ENCODE measurements at places on chromosomes 3 and 15.

GRCh38 chr15:93235926-93236780, 147.1 kb upstream of the RGMA start:
- no peak for DNase-seq

DNA sequence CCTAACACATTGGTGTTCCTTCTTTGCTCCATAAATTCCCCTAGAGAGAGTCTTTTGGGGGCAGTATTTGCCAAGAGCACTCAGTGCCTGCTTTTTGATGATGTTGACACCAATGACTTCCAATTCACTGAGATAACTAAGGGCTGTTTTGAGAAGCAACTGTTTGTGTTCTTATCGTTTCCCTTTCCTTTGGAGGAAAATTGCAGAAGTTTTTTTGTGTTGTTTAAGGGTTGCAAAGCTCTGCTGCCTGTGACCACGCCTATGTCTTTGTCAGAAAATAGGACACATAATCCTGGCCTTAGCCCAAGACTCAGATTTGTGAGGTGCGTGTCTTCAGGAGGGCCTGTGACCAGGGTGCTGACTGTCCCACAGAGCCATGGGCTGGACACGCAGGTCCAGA, 99.6 kb downstream of the FAM43A start:
- DNase-seq = no peak

DNA sequence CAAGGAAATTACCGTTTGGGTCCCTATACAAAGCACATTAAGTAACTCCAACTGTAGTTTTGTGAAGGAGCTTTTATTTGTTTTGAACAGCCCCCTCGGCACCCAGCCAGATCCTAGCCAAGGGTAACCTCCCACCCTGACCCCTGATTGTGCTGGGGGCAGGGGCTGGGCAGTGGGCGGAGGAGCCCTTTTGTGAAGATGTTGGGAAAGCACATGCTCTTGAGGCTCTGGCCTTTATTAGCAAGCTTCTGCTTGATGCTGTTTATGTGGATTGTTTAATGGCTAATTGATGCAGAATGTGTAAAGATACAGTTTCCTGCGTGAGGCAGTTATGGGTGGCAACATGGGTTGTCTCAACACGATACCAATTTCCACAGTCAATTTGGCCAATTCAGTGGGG, 136.5 kb downstream of the MAP2K5 start:
- peak; percentile 52 for DNase-seq

DNA sequence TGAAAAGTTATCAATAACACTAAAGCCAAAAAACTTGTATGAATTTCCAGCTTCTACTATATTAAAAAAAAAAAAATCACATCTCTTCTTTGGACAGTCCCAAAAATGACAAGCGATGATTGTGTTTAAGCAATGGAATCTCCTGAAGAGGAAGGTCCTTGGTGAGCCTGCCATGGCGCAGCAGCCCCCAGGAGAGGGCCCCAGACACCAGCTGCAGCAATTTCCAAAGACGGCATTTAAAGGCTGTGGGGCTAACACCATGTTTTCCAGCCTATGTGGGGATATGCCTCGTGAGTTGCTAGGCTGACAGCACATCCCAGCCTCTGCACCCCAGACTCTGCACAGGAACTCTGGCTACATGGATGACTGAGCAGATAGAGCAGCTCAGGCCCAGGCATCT, 14.7 kb downstream of the SKIC8 start:
- no peak for DNase-seq

GRCh38 chr3:18351823-18352744, 73.1 kb downstream of the SATB1 start:
- DNase-seq = no peak

DNA sequence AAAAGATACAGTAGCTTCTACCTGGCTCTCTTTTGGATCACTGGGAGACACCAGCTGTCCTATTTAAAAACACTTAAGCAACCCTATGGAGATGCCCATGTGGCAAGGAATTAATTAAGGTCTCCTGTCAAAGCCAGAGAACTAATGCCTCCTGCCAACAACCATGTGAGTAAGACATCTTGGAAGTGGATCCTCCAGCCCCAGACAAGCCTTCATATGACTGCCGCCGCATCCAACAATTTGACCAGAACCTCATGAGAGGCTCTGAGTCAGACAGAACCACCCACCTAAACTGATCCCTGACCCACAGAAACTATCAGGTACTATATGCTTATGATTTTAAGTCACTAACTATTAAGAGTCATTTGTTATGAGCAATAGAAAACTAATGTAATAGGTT, 22.3 kb downstream of the IFT80 start:
- DNase-seq = no peak

DNA sequence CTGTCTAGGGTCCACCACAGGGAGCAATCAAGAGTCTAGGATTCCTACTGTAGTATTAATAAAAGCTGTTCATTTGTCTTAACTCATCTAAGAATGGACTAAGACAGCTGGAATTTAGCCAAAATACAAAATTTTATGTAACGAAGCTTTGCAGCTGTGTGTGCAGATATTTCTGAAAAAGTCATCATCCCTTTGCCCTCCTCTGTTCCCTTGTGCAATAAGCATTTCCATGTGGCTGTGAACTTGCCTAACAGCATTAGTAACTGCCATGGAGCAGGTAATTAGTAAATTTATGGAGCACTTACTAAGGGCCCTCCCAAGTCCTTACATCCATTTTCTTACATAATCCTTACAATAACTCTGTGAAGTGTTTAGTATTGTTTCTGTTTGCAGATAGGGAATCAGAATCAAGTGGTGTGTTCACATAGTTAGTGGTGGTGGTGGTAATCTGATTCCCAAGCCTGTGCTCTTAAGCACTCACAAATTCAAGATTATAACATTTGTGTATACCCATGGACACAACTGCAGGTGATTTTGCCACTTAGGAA, 114.5 kb downstream of the RARB start:
- DNase-seq = no peak

GRCh38 chr15:61499376-61499775, 270.3 kb upstream of the RORA start:
- DNase-seq = no peak

DNA sequence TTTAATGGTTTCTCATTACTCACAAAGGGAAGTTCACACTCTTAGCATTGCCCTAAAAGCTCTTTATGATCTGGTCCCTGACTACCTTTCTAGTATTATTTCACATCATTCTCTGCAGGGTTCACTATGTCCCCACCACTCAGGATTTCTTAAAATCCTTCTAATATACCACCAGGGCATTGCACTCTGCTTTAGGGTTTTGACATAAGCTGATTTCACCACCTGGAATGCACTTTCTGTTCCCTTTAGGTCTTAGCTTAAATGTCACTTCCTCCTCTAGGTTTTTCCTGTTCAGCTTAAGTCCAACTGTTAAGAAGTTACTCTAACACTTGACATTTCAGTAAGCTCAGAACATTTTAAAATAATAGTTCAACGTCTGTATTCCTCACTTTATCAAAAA, 81.7 kb downstream of the HCN4 start:
- no peak for DNase-seq

Measured in ecto neural progenitor cell (in vitro differentiated cells).